Stimulated activated naive CD4-positive, alpha-beta T cell (primary cell): ENCODE measurements at places on chromosomes 2 and 18.
A peak's percentile ranks its signal among the peaks of the same experiment; 100 is the strongest.

DNA sequence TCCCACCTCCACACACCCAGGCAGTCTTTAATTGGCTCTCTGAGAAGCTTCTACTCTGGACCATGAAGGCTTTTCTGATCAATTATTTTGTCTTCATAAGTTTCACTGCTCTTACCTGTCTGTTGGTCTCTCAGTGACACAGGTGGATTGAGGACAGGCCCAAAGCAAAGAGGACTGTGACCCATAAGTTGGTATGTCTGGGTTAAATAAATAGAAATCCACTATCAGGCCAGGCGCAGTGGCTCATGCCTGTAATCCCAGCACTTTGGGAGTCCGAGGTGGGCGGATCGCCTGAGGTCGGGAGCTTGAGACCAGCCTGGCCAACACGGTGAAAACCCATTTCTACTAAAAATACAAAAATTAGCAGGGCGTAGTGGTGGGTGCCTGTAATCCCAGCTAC, 2.7 kb upstream of the SLC16A14 start:
- DNase-seq, result no peak

- DNase-seq, result no peak
Observed at GRCh38 chr2:138637686-138638085, 136.1 kb downstream of the SPOPL start.

DNA sequence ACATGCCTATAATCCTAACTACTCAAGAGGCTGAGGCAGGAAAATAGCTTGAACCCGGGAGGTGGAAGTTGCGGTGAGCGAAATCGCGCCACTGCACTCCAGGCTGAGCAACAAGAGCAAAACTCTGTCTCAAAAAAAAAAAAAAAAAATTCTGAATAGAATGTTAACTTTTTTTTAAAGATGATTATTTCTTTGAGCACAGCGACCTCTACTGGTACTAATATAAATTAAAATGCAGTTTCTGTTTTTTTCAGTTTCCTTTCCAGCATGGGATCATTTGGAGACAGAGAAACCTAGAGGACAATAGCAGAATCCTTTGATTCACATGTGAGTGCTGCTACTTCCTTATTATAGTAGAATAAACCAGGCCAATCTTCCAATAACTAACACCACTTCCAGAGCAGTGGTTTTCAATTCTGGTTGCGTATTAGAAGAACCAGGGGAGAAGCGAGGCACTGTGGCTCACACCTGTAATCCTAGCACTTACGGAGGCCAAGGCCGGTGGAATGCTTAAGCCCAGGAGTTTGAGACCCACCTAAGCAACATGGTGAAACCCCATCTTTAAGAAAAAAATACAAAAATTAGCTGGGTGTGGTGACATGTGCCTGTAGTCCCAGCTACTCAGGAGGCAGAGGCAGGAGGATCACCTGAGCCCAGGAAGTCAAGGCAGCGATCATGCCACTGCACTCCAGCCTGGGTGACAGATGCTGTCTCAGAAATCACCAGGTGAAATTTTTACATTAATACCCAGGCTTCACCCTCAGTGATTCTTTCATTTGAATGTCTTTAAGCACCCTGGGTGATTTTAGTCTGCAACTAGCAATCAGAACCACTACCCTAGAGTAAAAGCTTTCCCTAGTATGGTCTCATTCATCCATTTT, 10.1 kb downstream of the SRSF7 start:
- DNase-seq, result peak; percentile 62

DNA sequence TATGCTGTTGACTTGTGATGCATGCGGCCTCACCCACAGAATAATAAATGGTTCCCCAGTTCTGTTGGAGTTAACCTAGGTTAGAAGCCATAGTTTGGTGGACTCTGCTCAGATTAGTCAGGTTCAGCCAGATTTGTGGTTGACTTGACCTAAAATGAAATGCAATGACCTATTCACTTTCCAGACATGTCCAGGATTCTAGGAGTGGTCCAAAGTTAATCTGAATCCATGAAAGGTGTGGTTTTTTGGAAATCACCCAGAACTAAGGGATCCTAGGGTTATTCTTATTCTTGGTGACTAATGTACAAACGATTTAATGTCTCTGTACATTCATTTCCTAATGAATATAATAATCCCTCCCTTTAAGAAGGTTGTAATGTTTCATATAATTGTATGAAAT, 88.9 kb upstream of the RBBP8 start:
- no peak for DNase-seq

DNA sequence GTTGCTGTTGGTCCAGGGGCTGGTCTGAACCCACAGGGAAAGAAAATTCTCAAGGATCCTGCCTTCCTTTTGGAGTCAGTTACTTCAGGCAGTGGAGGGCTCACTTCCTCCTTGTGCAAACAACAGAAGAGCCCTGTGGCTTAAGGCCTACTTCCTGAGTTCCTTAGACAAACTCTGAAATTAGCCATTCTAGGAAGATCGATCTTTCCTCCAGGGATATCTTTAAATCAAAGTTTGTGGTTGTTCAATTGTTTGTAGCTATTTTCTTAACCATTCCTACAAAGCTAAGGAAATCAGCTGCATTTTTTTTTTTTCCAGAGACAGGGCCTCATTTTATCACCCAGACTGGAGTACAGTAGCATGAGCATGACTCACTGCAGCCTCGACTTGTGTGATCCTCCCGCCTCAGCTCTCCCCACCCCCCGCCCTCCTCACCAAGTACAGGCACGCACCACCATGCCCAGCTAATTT, 156.0 kb downstream of the TANC1 start:
- no peak for DNase-seq

DNA sequence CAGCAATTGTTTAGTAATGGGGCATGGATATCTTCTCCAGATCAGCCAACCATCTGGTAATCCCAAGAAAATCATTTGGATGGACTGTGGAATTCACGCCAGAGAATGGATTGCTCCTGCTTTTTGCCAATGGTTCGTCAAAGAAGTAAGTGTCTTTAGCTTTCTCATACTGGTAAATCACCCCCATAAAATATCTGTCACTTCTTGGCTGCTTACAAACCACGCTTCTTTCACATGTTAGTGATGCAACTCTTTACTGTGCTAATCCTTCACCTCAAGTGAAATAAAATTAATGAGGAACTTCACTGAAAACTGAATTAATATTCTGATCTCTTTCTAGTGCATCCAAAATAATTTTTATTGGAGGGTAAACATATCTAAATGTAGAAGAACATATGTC, 18.9 kb downstream of the CPO start:
- no peak for DNase-seq

DNA sequence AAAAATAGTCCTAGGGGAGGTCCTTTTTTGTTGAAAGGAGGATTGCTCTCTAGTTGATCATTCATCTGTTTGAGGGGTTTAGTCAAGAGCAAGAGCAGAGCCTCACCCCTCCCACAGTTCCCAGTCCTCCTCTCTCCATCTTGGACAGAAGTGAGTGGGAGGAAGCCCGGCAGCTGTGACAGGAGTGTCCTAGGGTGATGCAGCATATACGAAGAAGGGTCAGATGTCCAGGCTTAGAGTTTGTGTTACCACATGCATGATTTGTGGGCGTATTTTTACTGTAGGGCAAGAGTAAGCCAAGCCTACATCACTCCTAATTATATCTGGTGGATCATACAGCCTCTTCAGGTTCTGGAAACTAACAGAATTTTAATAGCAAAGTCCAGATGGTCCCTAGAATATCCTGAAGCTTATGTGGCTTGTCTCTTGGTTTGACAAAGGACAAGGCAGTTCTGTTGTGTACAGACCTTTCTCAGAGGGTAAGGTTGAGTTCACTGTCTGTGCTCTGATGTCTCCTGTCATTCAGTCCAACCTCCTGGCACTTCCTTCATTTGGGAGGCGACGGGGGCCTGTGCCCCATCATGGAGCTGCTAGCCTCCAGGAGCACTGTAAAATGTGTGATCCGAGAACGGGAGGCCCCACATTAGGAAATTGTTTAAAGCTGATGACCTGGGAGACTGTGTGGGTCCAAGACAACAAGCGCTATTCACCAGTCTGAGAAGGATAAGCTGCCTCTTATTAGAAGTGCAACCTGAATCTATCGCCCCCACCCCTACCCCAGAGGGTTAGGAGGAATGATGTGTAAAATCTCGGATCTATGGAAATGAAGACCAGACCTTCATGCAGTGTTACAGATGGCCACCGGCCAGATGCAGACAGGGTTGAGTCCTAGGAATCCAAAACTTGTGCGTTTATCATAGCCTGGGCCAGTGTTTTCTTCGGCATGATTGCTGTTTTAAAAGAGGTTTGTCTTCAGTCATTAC, 6.9 kb downstream of the CEP68 start:
- DNase-seq, result no peak

- no peak for DNase-seq
Observed at GRCh38 chr2:127308586-127309138, 14.7 kb upstream of the ERCC3 start.

- no peak for DNase-seq
Observed at GRCh38 chr2:163213661-163214081, 375.1 kb upstream of the KCNH7 start.

DNA sequence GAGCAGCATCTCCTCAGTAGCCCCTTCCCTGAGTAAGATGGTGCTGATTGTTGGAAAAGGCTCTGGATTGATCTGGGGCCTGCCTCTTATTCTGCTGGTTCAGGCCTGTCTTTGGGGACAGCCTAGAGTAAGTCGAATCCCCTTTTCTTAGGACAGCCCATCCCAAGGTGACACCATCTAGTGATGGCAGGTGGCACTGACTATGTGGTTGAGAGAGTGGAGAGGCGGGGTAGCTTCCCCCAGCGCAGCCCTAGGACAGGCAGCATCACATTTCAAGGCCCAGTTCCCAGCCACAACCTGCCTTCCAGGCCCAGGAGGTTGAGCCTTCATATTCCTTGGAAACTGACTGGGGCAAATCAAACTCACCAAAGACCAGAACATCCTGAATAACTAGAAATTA, 69.1 kb upstream of the B3GNT7 start:
- DNase-seq, result no peak

GRCh38 chr2:157747695-157748370, 119.2 kb upstream of the ACVR1C start:
- no peak for DNase-seq

DNA sequence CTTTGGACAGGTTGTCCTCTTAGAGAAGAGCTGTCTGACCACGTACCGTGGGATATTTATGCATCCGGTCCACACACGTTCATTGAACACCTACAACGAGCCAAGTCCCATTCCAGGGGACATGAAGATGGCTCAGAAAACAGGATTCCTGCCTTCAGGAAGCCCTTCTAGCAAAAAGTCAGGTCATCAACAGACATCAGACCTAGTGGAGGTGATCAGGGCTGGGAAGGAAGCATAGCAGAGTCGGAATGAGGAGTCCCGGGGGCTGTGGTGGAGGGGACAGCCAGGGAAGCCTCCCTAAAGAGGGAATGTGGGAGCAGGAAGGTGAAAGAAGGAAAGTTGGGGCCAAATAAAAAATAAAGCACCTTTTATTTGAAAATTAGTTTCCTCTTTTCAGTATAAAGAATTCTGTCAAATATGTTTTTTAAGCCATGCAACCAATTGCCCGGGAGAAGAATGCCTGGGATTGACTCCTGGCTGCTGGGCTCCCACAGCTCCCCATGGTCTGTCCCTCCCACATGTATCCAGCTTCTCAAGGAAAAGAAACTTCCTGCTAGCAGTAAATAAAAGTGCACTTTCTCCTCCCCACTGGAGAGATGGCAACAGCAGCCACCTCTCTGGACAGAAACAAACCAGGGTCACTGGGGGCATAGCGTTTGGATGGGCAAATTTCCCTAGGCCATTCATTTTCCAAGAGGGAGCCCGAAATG, 144.8 kb downstream of the SMAD7 start:
- DNase-seq, result no peak

- no peak for DNase-seq
Observed at GRCh38 chr2:100964681-100965169, 37.4 kb upstream of the RPL31 start.

- DNase-seq, result no peak
Observed at GRCh38 chr2:33219114-33219513, 257.3 kb upstream of the RASGRP3 start.

- DNase-seq, result no peak
Observed at GRCh38 chr2:181310967-181311366, 146.2 kb upstream of the ITGA4 start.

GRCh38 chr2:187862715-187863114, 308.5 kb upstream of the TFPI start:
- no peak for DNase-seq
